ENCODE measurements at places on chromosomes 16 and 17.

GRCh38 chr16:12341423-12341822 is 364.9 kb downstream of the SNX29 start:
- no peaks in the 10 kb centered on the region for H3K36me3 ChIP-seq
- peak; percentile 73 for DNase-seq
- H3K27ac ChIP-seq: no peak overlapping the region
- H3K4me3 ChIP-seq: no peak overlapping the region
- no peaks in the 10 kb centered on the region for H3K27me3 ChIP-seq

DNA sequence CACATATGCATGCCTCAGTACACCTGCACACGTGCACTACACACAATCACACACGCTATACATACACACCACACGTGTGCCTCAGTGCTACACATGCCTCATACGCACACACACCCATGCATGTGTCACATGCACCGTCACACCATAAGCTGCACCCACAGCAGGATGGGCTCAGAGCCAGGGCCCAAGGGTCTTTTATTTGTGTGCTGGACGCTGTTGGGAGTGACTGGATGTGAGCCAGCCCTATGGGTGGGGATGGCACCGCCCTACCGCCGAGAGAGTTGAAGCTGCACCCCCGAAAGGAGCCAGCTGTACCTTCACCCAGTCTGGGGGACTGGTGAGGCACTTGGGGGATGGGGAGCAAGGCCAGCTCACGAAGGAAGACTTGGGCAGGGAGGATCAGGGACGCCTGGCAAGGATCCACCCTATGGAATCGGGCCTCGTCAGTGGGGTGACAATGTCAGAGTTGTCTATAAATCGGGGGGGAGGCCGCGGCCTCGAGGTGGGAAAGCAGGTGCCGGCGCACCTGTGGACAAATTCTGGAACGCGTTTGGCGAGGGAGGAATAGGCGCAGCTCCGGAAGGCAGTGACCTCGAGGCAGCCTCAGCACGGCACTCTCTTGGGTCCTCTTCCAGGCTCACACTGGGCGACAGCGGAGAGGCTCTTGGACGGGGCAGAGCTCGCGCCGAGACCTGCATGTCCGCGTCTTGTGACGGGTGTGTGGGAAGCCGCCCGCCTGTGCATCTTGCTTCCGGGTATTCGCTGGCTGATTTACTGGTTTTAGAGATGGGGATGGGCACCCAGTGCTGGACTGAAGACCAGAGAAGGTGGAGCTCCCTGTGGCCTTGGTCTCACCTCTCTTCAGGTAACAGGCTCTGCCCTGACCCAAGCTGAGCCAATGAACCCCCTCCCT is 7.3 kb downstream of the RGS11 start:
- H3K4me3 ChIP-seq: no peak overlapping the region
- peaks cover 29% of the 10 kb centered on the region for H3K36me3 ChIP-seq
- H3K27ac ChIP-seq: no peak overlapping the region
- H3K27me3 ChIP-seq: peaks cover 32% of the 10 kb centered on the region
- peaks cover 4% of the 10 kb centered on the region for H3K4me1 ChIP-seq

- H3K4me3 ChIP-seq: no peak overlapping the region
- H3K27ac ChIP-seq: no peak overlapping the region
- H3K36me3 ChIP-seq: peaks cover 6% of the 10 kb centered on the region
- H3K4me1 ChIP-seq: peaks cover 4% of the 10 kb centered on the region
- no peaks in the 10 kb centered on the region for H3K27me3 ChIP-seq
Observed at GRCh38 chr17:2445638-2446037, 44.8 kb upstream of the MNT start.

- no peaks in the 10 kb centered on the region for H3K27me3 ChIP-seq
- no peak for DNase-seq
- H3K27ac ChIP-seq: no peak overlapping the region
- peaks cover 36% of the 10 kb centered on the region for H3K36me3 ChIP-seq
Observed at GRCh38 chr17:28610376-28610775, 3.6 kb downstream of the RSKR start.

GRCh38 chr16:66274335-66275110 is 92.0 kb upstream of the CDH5 start:
- peaks cover 12% of the 10 kb centered on the region for H3K27me3 ChIP-seq
- H3K4me1 ChIP-seq: peaks cover 8% of the 10 kb centered on the region
- no peaks in the 10 kb centered on the region for H3K36me3 ChIP-seq
- H3K27ac ChIP-seq: no peak overlapping the region

- DNase-seq: no peak
- H3K4me1 ChIP-seq: peaks cover 54% of the 10 kb centered on the region
Observed at GRCh38 chr17:50944902-50945720, 79.0 kb upstream of the TOB1 start.

DNA sequence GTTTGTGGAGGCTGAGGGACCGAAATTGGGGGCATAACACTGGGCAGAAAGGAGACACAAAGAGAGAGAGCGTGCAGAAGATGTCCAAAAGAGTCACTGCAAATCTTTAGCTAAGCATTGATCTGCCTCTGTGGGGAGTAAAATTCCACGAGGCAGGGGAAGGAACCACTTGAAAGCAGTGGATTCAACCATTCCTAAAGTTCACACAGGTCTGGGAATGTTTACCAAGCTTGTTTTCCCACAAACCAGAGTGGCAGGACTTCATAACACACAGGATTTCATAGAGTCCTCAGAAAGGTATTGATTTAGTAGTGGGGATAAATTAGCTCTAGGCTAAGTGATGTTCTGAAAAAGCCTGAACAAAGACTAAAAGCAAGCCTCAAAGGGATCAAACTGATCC is 66.1 kb upstream of the RPL38 start:
- no peaks in the 10 kb centered on the region for H3K36me3 ChIP-seq
- no peak overlapping the region for H3K27ac ChIP-seq
- no peak for DNase-seq
- no peaks in the 10 kb centered on the region for H3K4me1 ChIP-seq

DNA sequence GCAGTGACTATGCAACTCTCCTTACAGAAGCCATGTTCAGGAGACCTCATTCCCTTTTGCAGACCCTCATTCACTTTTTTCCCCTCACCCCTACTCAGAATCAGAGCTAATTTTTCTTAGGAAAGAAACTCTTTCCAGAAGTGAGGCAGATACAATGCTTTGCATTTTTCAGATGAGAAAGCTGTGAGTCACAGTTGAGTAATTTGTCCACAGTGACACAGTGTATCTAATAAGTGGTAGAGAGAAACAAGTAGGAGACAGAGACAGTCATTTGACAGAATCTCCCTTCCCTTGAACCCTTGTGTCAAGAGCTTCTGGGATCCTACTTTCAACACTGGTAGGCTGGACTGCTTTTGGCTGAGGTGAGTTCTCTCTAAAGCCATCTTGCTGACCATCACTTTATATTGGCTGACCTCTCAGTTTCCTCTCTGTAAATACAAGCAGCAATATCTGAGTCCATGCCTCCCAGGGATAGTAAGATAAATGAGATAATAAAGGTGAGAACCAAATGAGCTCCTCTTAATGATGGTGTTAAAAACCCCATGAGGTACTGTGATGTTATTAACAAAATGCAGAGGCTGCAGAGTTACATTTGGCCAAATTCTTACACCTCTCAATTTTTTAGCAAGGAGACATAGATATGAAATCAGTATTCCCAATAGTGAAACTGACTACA is 130.8 kb downstream of the CA10 start:
- peak overlapping the region; percentile 21 for H3K4me3 ChIP-seq
- no peaks in the 10 kb centered on the region for H3K27me3 ChIP-seq
- DNase-seq: peak; percentile 55

DNA sequence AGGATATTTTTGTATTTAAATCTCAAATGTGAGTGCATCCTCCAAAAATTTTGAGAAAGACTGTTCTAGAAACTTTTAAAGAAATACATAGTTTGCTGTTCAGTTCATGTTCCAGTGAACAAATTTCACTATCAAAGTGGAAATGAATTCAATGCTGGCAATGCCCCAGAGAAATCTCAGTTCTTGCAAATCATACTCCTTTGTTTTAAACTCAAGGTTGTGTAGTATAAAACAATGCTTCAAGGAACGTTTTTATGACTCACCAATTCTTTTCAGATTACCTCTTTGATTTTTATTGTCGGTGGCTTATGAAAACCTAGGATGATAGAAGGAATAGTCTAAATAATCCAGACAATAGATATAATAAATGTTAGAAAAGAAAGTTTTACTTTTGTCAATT is 17.6 kb downstream of the LPCAT2 start:
- H3K4me3 ChIP-seq: no peak overlapping the region
- DNase-seq: no peak
- H3K27ac ChIP-seq: no peak overlapping the region
- no peaks in the 10 kb centered on the region for H3K36me3 ChIP-seq
- no peaks in the 10 kb centered on the region for H3K27me3 ChIP-seq

DNA sequence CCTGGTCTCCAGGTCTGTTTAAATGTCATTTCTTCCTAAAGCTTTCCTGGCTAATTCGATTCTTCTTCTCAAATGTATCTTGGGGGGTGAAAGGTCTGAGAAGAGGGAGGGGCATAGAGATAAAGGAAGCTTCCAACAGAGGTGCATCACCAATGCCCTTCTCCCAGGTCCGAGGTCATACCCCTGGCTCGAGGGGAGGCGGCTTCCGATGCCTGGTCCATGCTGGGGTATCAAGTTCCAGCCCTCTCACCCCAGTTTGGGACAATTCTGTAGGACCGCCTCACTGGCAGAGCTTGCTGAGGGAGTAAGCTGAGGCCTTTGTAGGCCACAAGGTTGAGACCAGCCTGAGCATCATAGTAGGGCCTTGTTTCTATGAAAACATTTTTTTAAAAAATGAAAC is 10.3 kb upstream of the CEP20 start:
- no peak for DNase-seq
- H3K27ac ChIP-seq: no peak overlapping the region
- H3K27me3 ChIP-seq: no peaks in the 10 kb centered on the region
- H3K36me3 ChIP-seq: no peaks in the 10 kb centered on the region
